Osteoblast (primary cell): ENCODE measurements at places on chromosomes 13 and 19. TPM values are rescaled to one million over a fixed set of nuclear protein-coding genes. Genes with fewer than 3 reads are reported as not detected.
A peak's percentile ranks its signal among the peaks of the same experiment; 100 is the strongest.

The MCEMP1 gene
- total RNA-seq, result not detected in 2 replicates

DNA sequence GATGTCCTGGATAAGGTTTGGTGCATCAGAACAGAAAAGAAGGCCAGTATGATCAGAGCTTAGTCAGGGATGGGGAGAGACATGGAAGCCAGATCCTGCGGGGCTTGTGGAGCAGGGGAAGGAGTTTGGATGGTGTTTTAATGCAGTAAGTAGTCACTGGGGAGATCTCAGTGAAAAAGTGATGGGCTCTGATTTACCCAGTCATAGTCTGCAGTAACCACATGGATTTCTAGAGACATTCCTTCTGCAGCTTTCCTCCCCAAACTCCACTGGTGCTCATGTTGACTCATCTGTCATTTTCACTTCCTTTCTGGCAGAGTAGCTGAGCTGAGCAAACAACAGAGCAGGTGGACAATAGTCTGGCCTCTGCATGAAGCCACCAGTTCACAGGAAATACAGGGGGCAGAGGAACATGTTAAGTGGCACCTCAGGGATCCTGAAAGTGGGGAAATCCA, 144.1 kb downstream of the DPF1 start:
- peak; percentile 100 for DNase-seq

The ICAM5 gene
- total RNA-seq, result under 0.01 TPM in 1 of 2 replicates, not detected in the other

- no peak for DNase-seq
Observed at GRCh38 chr13:73081256-73081915, 22.6 kb downstream of the KLF5 start.

DNA sequence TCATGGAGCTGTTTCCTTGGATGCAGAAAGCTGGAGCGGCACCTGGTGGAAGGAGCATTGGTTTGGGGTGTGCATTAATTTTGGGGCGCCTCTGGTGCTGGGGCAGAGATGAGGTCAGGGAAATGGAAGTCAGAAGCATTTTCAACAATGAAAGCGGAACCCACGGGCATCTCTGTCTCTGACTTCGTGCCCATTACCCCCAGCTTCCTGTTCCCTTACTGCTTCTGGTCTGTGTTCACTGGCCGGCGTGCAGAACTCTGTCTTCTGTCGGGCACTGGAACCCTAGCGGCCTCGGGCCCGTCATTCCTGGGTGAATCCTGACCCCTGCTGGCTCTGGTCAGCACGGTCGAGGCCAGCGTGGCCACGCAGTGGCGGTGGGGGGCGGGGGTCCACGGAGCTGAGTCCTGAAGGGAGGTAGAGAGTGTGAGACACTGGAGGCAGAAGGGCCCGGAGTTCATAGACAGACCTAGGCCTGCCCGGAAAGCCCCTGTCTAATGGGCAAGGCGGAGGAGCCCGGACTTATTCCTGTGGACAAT, 7.9 kb upstream of the LINGO3 start:
- DNase-seq, result peak; percentile 98

The CEACAM8 gene
- not detected in 2 replicates for total RNA-seq

- DNase-seq, result no peak
Observed at GRCh38 chr19:51158474-51159129, 16.5 kb downstream of the SIGLEC7 start.

DNA sequence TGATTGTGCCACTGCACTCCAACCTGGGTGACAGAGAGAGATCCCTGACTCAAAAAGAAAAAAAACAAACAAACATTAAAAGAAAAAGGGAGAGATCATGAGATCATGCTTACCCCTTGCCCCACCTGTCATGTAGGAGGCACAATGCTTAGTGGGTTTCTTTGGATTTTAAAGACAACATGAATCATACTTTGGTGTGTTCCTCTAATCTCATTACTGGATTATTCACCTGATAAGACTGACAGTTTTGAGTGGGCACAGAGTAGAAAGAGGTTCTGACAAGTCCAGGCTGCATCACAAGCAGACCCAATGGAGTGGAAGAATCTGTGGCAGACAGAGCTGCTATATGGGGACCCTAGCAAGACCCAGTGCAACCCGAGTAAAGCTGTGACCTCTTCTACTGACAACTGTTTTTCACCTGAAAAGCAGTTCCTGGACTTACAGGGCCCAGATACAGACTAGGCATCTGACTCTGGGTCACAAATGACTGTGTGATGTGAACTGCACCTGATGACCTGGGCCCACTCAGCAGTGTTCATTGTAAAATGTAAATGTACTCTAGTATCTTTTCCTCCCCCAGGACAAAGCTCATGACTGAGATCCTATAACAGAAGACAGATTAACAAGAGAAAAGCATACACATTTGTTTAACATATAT, 28.9 kb upstream of the USP12 start:
- DNase-seq, result peak; percentile 29

The VSTM1 gene
- total RNA-seq, result not detected in 2 replicates

The CEACAM16 gene
- under 0.01 TPM in 1 of 2 replicates, not detected in the other for total RNA-seq

GRCh38 chr19:53977991-53978731, 13.3 kb upstream of the CACNG6 start:
- DNase-seq, result peak; percentile 97

- DNase-seq, result no peak
Observed at GRCh38 chr19:44729516-44730033, 18.9 kb upstream of the BCL3 start.

GRCh38 chr13:41401366-41401765, 56.0 kb upstream of the RGCC start:
- DNase-seq, result no peak

DNA sequence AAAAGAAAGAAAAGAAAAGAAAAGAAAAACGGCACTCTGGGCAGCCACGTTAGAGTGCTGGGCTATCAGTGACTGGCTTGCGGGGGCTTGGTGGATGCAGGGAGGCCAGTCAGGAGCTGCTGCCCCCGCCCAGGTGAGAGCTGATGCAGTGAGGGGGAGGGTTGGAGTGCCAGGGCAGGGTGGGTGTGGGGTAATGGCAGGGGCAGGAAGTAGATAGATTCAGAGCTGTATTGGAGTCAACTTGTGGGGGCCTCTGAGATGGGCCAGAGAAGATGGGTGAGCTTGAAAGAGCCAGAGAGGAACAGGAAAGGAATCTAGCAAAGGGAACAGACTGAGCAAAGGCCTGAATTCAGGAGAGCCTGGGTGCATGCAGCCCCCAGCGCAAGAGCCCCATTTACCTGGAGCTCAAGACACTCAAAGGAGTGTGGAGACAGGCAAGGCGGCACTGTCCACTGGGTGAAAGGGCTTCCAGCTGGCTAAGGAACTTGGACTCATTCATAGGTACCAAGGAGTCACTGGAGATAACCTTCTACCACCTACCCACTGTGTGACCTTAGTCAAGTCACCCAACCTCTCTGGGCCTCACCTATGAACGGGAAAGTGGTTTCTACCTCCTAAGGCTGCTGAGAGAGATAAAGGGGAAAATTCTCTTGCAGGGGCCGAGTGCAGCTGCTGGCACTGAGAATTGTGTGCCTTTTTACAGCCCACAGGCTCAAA, 20.2 kb downstream of the VSTM2B start:
- DNase-seq, result peak; percentile 72

DNA sequence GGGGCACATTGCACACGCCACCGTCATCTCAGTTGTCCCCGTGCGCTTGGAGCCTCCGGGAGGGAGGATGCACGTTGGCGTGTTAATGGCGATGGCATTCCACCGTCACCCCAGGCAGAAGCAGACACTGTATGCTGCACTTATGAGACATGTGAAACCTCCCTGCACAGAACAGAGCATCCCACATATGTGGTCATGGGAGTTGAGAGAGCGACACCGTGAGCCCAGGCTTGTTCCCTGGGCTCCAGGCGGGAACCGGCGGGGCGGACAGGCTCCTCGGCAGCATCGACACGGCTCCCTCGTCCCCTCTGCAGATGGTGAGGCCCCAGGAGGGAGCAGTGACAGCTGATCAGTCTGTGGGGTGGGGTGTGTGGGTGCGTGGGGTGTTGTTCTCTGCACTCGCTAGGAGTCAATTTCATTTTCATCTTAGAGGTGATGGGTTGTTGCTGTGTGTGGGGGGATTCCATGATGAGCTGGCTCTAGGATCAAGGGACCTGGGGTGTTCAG, 40.4 kb downstream of the CRTC1 start:
- peak; percentile 22 for DNase-seq

DNA sequence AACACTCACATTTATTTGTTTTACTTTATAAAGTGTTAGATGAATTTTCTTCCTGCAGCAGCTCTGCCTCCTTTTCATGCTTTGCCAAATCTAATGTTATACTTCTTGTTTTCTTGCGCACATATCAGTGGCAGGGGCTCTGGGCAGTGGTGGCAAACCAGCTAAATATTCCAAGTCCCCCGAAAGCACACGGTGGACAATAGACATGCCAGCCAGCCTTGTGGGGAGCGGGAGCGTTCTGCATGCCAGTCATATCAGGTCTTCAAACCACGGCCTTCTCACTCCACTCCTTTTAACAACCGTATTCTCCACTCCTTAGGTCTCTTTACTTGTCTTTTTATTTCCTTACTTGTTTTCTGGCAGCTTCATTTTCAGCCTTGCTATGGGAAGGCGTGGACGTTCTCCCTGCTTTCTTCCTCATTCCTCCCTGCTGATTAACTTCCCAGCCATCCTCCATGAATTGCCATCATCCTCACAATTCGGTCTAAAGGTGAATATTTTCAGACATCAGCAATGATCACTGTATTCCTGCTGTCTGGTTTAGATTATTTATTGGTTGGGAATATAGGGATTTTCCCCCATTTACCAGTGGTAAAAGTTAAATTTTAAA, 77.1 kb upstream of the WASF3 start:
- no peak for DNase-seq

DNA sequence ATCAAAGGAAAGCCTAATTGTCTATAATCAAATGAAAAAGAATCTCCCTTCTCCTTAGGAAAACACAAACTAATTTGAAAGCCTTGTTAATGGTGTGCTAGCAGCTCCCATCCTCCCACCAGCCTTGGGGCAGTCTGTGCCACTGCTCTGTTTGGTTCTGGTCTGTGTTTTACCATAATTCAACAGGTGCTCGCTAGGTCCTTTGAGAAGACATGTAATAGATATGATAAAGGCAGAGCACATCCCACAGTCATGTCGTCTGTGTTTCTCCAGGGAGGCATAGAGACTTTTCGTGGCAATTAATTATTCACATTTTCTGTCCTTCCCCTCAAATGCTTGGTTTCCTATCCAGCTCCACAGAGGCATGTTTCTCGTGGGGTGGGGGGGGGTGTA, 23.8 kb downstream of the FAM124A start:
- DNase-seq, result no peak

GRCh38 chr13:20546556-20546955, 20.4 kb upstream of the IFT88 start:
- no peak for DNase-seq

The MBD3L2 gene
- total RNA-seq, result not detected in 2 replicates

GRCh38 chr13:29918845-29919244, 68.4 kb upstream of the UBL3 start:
- DNase-seq, result no peak

The KLK12 gene
- total RNA-seq, result not detected in 2 replicates
